Fibroblast of skin of right quadriceps (primary cell): ENCODE measurements at places on chromosomes 2 and 18.

DNA sequence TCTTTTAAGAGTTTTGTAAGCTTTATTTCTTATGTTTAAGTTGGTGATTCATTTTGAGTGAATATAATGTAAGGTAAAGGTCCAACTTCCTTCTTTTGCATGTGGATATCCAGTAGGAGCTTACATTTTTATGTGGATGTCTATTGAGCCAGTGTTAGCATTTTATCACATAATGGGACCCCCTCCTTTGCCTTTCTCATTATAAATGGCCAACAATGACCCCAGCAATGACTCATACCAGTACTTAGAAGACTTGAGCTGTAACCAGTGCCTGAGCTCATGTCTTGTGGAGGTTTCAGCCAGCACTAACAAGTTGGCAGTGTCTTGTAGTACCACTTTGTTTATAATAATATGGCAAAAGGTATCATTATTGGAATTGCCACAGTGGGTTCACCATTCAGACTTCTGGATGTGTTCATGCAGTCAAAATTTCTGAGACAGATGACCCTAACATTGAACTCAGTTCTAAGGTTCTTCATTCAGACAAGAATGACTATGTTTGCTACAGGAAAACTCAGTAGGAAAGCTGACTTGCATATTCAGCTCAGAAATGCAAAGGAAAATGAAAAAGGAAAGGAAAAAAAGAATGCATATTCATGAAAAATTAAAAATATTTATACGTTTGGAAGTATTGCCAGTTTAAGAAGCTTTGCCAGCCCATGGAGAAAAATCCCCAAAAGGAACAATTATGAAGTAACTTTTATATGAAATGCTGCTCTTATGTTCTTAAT lies 41.0 kb downstream of the CDKL4 start:
- DNase-seq = no peak

- DNase-seq = no peak
Observed at GRCh38 chr2:239813261-239814115, 211.7 kb downstream of the NDUFA10 start.

DNA sequence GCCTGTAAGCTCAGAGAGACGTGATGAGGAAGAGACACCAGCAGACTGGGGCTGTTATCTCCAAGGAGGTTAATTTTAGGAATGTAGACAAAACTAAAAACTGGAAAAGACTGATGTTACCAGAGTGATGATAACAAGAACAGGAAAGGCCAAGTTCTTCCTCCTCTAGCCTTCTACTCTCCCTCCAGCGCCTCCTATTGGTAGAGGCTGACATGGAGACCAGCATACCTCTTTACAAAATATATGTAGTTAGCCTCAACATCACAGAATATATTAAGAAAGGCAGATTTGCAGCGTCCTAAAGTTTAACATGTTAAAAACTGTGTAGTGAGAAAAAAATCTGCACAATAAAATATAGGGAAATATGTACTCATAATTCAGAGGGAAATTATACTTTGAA lies 66.0 kb downstream of the TCF4 start:
- DNase-seq = no peak

DNA sequence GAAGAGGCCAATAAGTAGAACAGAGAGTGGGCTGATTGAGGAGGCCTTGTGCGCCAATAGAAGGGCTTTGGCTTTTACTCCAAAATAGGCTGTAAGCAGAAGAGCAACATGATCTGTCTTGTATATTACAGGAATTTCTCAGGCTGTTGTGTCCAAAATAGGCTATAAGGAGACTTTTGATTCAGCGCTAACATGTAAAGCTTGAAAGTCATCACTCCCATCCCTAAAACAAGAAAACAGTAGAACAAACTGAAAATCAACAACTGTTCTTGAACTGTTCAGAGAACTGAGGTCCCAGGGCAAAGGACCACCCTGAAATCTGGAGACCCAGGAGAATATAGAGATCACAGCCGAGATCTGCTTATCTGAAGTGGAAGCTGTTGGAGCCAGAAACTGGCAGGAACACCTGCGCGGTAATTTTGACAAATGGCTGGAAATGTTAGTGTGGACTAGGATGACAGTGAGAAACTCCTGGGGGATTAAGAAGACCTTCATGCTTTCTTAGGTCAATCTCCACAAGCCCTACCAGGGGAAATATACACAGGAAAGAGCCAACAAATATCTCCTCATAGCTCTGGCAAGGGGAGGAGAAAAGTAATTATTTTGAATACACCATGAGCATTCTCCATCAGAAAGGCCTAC lies 258.6 kb downstream of the RBM43 start:
- DNase-seq = no peak

GRCh38 chr18:76496194-76496890 lies 1.3 kb upstream of the ZNF516 start:
- peak; percentile 76 for DNase-seq

GRCh38 chr2:176449852-176450251 lies 180.6 kb downstream of the MTX2 start:
- peak; percentile 77 for DNase-seq

DNA sequence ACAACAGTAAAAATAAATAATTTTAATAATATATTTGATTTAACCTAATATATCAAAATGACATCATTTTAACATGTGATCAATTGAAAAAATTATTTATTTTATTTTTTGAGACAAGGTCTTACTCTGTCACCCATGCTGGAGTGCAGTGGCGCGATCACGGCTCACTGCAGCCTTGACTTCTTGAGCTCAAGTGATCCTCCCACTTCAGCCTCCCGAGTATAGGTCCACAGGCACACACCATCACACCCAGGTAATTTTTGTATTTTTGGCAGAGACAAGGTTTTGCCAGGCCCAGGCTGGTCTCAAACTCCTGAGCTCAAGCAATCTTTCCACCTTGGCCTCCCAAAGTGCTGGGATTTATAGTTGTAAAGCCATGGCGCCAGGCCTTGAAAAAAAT lies 126.7 kb upstream of the COPS8 start:
- no peak for DNase-seq

- DNase-seq = peak; percentile 90
Observed at GRCh38 chr2:43210467-43211303, 15.7 kb downstream of the ZFP36L2 start.

DNA sequence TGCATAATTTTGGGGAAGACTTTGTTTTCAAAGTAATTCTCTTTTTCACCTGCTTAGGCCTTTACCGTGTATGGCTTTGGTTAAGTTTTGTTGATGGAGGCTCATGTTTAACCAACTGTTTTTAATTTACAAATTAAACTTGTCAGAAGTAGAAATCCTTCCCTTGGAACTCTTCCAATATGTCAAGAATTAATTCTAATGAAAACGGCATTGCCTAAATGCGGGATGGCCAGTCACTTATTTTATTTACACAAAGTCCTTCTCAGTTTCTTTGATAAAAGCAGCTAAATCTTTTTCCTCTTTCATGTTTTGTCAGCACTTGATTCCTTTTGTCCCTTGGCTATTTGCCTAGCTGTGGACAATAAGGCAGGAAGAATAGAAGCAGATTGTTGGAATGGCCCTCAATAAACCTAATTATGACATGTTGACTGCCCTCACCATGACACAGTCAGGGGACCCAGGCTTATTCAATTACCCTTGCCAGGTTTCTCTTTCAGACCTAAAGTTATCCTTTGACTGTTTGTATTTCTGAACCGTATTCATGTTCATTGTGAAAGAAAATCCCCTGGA lies 26.3 kb downstream of the PAX3 start:
- no peak for DNase-seq

GRCh38 chr2:68698567-68699377 lies 35.8 kb upstream of the ARHGAP25 start:
- no peak for DNase-seq

- DNase-seq = no peak
Observed at GRCh38 chr18:3808985-3809780, 359.2 kb downstream of the TGIF1 start.

GRCh38 chr18:60259052-60259681 lies 113.4 kb downstream of the MC4R start:
- DNase-seq = peak; percentile 49

- DNase-seq = peak; percentile 39
Observed at GRCh38 chr2:29014811-29015421, 33.8 kb downstream of the TOGARAM2 start.

GRCh38 chr2:222693837-222694236 lies 22.4 kb downstream of the MOGAT1 start:
- DNase-seq = peak; percentile 7

DNA sequence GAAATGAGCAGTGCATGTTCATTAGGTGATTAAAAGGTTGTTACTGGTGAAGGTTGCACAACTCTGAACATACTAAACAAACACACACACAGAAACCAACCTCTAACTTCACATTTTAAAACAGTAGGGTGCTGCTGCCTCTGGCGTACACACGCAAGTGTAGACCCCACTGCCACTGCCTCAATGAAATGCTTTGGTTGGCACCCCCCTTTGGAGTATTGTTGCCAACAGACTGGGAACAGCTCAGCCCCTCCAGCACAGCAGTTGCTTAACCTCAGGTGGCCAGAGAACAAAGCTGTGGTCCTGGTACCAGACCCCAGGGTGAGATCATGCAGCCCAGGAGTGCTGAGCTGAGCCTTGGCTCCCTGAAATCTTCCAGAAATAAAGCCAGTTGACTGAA lies 138.6 kb downstream of the TMEM18 start:
- no peak for DNase-seq

DNA sequence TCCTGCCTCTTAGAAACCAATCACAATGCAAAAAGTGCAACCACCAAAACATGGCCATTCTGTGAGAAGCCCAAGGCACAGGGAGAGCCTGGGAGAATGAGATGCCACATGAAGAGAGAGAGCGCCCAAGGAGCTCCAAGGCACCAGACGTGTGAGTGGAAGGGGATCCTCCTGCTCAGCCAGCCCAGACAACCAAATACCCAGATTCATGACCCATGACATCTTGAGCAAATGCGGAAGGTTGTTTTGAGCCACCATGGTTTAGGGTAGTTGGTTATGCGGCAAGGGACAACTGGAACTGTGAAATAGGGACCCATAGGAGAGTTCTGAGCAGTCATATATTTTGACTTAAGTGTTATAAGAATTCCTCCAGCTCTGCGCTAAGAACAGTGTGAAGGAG lies 7.0 kb downstream of the AFF3 start:
- DNase-seq = no peak
